ENCODE measurements at places on chromosomes 13 and 19.

GRCh38 chr13:24214528-24214927, 54.0 kb downstream of the SPATA13 start:
- DNase-seq: no peak

GRCh38 chr19:5354403-5354802, 13.8 kb upstream of the PTPRS start:
- no peak for DNase-seq

- no peak for DNase-seq
These were observed 10.3 kb downstream of the ZNF787 start for GRCh38 chr19:56110515-56111448.

GRCh38 chr13:114080739-114081561, 51.5 kb downstream of the RASA3 start:
- DNase-seq: no peak

- DNase-seq: no peak
These were observed 27.6 kb downstream of the ARL11 start for GRCh38 chr13:49655906-49656305.

GRCh38 chr13:77779552-77780272, 82.2 kb downstream of the SLAIN1 start:
- peak; percentile 31 for DNase-seq

DNA sequence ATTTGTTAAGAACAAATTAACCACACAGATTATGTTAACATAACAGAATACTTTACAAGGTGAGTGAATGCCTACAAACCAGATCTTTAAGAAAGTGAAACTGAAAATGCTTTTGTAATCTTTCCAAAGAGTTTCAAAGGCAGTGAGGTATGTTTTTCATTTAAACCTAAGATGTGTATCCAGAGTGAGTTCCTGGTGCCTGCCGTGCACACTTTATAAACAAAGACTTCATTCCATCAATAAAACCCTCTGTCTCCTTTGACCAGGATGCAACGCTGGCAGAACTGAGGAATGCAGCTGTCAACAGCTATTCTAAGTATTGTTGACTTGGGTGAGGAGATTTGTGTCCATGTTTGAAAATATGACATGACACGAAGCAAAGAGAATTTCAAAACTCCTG, 344.6 kb downstream of the DNAJC15 start:
- no peak for DNase-seq

DNA sequence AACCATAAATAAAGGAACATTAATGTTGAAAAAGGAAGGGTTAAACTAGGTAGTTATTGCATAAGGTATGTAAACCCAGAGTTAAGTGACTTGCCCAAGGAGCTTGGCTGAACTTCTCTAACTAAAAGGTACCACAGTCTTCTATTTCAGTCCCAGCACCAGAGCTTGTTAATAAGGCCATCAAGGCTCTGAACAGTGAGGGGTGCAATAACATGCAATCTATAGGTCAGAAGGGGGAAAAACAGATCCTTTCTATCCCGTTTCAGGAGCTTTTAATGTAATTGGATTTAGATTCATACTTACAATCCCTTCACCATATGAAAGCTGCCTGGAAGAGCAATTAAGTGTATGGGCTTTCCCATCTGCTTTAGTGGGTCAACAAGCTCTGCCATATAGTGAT, 441.5 kb upstream of the SPRY2 start:
- DNase-seq: no peak

- no peak for DNase-seq
These were observed 111.4 kb upstream of the SPRY2 start for GRCh38 chr13:80452279-80452678.

- DNase-seq: no peak
These were observed 499 bp downstream of the LSM7 start for GRCh38 chr19:2327773-2328400.

- no peak for DNase-seq
These were observed 103.3 kb upstream of the HTR2A start for GRCh38 chr13:47000165-47000564.

- DNase-seq: no peak
These were observed 20.2 kb upstream of the ERVV-1 start for GRCh38 chr19:52993342-52994178.

GRCh38 chr13:101639711-101640110, 187.2 kb downstream of the ITGBL1 start:
- DNase-seq: no peak

DNA sequence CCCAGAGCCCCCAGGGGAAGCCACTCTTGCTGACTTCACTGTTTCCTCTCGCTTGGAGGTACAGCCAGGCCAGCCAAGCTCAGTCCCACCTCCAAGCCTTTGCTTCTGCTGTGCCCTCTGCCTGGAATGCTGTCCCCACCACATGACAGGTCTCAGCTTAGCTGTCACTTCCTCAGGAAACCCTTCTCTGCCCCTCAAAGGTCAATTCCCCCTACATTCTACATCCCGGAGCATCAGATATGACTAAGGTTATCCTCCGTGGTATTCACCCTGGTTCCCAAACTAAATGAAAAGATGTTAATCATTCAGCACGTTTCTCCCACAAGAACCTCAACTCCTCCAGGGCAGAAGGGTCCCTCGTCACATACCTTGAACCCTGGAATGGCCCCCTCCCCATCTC, 53.5 kb downstream of the PTPRS start:
- DNase-seq: no peak

DNA sequence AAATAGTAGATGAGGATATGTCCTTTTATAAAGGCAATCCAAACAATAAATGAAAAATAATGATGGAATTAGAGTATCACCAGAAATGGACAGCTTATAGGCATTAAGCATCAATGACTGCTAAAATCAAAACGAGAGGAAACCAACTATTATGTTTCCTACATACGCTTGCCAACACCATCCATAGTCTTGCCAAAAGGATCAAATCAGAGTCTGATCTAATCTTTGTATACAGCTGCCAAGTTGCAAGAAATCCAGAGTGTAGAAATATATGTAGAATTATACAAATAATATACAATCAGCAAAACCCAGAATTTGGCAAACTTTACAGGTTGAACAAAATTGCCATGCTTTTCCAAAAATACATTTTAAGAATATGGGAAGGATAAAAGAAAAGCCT, 1661.6 kb downstream of the SLITRK1 start:
- no peak for DNase-seq

DNA sequence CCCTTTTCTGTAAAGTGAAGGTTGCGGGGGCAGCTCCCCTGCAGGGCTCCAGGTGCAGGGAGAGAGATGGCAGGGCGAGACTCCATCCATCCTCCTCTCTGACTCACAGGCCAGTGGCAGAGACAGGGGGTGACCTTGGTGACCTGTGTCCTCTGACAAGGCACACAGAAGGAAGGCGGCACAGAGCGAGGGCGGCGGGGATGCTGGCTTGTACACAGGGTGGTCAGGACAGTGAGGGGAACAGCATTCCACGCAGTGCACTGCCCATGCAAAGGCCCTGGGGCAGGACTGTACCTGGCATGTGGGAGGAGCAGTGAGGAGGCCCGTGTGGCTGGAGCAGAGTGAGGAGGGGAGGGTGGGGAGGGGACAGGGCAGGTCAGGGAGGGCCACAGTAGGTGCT, 7.7 kb downstream of the NDUFA11 start:
- DNase-seq: no peak

DNA sequence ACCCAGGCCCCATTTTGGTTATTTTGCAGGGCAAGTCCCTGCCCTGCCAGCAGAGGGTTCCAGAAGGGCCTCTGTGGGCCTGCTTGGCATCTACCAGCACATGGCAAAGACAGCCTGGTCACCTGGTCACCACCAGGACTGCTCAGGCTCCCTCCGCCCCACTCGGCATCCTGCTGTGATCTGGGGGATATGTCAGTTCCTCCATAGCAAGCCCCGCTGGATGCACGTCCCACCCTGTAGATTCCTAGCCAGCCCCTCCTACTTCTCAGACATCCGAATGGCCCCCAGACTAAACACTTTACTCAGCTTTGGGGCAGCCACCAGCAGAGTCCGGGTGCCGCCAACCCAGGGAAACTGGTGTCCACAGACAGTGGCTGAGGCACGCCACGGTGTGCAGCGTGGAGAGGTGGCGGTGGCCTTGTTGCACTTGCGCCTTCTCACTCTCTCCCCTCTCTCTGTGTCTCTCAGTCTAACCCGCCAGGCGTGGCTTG, 31.8 kb upstream of the USE1 start:
- DNase-seq: no peak

GRCh38 chr19:3818918-3819317, 32.7 kb upstream of the MATK start:
- DNase-seq: no peak

- DNase-seq: no peak
These were observed 4.2 kb upstream of the MADCAM1 start for GRCh38 chr19:492091-492531.

DNA sequence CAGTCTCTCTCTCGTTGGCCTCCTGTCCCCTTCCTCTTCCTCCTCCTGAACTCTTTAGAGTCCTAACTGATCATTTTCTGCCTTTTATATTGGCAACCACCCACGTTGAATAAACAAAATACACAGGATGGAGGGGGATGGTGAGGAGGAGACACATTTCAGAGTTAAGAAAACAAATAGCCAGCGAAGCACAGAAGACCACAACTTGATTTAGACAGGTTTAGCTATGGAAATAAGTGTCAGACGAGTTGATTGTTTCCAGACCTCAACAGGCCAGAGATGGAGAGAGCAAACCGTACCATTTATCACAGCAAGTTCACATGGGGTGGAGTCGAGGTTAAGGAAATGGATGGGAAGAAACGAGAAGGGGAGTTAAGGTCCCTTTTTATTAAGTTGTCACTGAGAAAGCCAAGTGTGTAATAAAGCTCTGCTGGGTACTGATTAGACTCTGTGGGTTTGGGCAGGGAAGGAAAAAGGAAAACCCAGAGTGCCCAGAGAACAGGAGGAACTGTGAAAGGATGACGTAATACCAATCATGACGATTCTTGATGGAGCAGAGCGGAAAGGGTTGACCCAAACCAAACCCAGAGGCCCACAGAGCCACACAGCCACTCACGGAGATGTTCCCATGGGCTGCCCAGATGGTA, 11.1 kb upstream of the SERP2 start:
- DNase-seq: no peak

- no peak for DNase-seq
These were observed 44.8 kb downstream of the PHF11 start for GRCh38 chr13:49540552-49540951.

DNA sequence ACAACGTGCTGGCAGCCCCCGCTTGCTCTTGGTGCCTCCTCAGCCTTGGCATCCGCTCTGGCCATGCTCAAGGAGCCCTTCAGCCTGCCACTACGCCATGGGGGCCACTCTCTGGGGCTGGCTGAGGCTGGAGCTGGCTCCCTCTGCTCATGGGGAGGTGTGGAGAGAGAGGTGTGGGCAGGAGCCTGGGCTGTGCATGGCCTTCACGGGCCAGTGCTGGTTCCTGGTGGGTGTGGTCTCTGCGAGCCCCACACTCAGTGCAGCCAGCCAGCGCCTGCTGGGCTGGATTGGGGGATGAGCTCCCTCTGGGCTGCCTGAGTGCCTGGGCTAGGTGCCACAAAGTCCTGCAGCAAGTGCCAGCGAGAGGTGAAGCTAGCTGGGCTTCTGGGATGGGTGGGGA, 1289.1 kb downstream of the OLFM4 start:
- DNase-seq: no peak

GRCh38 chr13:86932776-86933334, 738.3 kb upstream of the SLITRK5 start:
- no peak for DNase-seq

GRCh38 chr19:14992780-14993179, 13.1 kb upstream of the SLC1A6 start:
- no peak for DNase-seq

- DNase-seq: no peak
These were observed 20.3 kb downstream of the RFX1 start for GRCh38 chr19:13985771-13986347.

- DNase-seq: no peak
These were observed 1186.3 kb downstream of the UQCRFS1 start for GRCh38 chr19:28026636-28027035.

- DNase-seq: no peak
These were observed 491.7 kb upstream of the SLC10A2 start for GRCh38 chr13:103557878-103558277.

GRCh38 chr13:103839460-103839859, 773.2 kb upstream of the SLC10A2 start:
- DNase-seq: peak; percentile 85

DNA sequence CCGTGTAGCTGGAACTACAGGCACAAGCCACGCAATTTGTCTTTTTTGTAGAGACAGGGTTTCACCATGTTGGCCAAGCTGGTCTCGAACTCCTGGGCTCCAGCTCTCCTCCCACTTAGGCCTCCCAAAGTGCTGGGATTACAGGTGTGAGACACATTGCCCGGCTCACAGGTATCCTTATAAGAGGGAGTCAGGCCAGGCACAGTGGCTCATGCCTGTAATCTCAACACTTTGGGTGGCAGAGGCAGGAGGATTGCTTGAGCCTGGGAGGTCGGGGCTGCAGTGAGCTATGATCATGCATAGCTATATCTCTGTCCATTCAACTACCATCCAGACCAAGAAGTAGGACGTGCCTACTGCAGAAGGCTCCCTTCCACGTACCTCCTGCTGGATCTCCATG, 10.2 kb upstream of the IGLON5 start:
- DNase-seq: no peak

DNA sequence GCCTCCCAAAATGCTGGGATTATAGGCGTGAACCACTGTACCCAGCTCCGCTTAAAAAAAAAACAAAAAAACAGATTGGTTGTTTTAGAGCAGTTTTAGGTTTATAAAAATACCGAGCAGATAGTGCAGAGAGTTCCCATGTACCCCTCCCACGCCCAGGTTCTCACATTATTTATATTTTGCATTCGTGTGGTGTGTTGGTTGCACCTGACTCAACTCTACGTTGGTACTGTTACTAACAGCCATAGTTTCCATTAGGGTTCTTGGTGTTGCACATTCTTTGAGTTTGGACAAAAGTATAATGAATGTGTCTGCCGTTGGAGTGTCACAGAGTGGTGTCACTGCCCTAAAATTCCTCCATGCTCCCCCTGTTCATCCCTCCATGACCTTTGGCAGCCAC, 29.1 kb downstream of the MYO9B start:
- DNase-seq: no peak

- DNase-seq: no peak
These were observed 37.7 kb downstream of the SMIM24 start for GRCh38 chr19:3442487-3443071.

DNA sequence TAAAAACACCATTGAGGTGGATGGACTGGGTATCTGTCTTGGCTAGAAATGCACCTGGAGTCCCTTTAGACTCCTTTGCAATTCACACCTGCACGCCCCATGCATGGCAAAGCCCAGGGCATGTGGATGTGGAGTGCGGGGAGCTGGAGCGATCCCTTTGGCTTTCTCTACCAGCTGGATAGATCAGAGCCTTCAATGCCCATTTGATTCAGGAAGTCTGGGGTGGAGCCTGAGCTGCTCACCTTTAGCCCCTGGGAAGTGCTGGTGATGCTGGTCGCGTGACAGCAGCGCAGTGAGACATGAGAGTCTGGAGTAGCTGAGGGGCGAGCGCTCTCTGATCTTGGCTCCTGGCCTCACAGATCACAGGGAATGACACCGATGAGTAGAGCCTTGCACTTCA, 4.8 kb upstream of the ZNF536 start:
- no peak for DNase-seq

DNA sequence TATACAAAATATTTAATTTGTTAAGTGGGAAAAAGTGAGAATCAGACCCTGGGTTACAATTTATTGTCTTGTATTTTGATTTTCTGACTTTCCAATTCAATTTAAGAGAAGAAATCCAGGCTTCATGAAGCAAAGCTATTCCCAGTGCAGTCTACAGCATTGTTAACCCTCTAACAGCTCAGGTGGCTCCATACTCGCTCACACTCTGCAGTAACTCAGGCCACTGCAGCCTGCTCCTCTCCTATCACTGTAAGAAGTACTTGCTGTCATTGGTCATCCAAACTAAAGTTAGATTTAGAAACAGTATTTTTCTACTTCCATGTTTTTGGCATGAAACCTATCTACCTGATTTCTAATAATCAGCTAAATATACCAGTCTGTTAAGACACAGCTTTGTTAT, 830.3 kb downstream of the PCDH9 start:
- no peak for DNase-seq

All from SHP77 (cell line).